ENCODE measurements at places on chromosomes 7 and 10.
A peak's percentile ranks its signal among the peaks of the same experiment; 100 is the strongest.

- no peak for DNase-seq
Observed at GRCh38 chr10:101001659-101002035, 2.0 kb downstream of the LZTS2 start.

GRCh38 chr7:56083150-56083785 is 9.5 kb downstream of the PHKG1 start:
- no peak for DNase-seq

DNA sequence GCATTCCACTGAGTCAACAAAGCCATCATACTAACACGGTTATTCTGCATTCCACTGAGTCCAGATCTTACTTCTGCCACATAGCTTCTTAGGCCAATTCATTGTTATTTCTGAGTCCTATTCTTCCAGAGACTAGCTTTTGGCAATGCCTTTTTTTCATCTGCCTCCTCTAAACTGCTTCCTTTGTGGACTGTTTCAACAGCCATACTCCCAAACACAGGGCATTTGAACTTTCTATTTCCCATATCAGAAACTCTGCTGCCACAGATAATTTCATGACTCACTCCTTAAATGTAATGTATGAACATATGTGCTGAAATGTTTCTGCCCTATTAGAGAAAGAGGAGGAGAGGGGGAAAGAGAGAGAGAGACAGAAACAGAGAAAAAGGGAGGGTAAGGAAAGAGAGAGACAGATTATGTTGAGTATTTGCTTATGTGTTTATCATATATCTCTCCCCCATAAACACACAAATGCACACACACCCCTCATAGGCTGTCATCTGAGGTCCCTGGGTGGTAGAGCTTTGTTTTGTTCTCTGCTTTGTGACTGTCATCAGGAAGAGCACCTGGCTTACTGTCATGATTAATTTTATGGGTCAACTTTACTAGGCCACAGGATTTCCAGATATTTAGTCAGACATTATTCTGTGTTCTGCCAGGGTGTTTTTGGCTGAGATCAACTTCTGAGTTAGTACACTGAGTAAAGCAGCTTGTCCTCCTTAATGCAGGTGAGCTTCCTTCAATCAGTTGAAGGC is 308.0 kb upstream of the KCND2 start:
- DNase-seq = no peak

DNA sequence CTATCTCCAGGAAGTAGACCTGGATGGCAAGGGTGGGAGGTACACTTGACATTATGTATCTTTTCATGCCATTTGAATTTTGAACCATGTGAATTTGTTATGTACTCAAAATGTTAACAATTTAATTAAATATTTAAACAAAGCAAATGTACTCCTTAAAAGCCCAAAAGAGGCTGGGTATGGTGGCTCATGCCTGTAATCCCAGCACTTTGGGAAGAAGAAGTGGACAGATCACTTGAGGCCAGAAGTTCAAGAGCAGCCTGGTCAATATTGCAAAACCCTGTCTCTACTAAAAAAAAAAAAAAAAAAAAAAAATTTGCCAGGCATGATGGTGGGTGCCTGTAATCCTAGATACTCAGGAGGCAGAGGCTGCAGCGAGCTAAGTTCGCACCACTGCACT is 136.9 kb upstream of the ASAH2 start:
- no peak for DNase-seq

DNA sequence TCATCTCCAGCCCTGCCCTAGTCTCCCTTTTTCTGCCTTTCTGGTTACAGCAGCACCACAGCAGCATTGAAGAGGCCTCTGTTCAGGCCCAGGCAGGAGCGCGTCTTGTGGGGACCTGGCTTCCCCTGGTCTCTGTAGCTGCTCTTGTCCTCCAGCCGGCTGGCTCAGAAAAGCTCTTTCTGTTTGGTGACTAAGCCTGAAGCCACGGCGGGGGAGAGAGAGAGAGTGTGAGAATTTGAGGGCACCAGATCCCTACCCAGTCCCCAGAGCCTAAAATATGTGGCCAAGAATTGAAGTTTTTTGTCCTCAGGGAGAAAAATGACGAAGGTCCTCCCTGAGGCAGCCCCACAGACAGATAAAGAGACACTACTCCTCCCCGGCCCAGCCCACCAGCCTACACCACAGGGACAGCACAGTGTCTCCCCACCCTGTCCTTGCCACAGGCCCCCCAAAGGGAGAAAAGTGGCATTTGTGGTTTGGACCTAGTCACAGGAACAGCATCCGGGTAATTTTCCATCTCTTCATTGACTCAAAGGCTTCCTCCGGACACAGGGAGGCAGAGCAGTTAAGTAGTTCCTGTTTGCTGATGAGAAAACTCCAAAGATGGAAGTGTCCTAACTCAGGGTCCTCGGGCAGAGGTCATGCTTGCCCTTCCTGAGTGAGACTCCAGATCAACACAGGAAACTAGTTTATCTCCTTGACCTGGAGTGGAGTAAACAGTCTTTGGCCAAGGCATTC is 13.3 kb upstream of the FAM180A start:
- no peak for DNase-seq

GRCh38 chr7:117110480-117111315 is 157.4 kb downstream of the ST7 start:
- DNase-seq = peak; percentile 28

DNA sequence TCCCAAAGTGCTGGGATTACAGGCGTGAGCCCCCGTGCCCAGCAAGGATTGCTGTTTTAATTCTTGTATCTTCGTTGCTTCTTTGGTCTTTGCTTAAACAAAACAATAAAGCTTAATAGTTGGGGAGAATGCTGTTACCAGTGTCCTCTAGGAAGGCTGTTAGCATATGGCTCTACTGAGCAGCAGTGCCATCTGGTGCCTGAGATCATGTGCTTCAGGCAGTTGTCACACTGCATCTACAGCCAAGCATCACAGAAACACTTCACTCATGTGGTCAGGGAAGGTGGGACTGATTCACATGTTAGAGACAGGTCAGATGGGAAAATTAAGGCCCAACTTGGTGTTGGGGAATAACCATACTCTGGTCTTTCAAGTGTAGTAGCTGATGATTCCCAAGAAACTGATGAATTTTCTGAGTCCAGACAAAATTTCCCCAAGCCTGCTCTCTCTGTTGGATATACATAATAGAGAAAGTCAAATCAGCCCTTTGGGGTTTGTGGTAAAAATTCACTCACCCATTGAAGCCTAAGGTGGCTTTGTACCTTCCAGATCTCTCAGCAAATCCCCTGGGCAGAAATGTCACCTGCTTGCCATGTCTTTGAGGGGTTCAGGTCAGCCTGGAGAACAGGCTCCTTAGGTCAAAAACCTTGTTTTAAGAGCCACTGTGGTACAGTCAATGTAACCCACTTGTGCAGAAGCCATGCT is 28.4 kb downstream of the UBE2D4 start:
- DNase-seq = peak; percentile 29

- DNase-seq = no peak
Observed at GRCh38 chr10:28020080-28020860, 21.4 kb upstream of the ODAD2 start.

DNA sequence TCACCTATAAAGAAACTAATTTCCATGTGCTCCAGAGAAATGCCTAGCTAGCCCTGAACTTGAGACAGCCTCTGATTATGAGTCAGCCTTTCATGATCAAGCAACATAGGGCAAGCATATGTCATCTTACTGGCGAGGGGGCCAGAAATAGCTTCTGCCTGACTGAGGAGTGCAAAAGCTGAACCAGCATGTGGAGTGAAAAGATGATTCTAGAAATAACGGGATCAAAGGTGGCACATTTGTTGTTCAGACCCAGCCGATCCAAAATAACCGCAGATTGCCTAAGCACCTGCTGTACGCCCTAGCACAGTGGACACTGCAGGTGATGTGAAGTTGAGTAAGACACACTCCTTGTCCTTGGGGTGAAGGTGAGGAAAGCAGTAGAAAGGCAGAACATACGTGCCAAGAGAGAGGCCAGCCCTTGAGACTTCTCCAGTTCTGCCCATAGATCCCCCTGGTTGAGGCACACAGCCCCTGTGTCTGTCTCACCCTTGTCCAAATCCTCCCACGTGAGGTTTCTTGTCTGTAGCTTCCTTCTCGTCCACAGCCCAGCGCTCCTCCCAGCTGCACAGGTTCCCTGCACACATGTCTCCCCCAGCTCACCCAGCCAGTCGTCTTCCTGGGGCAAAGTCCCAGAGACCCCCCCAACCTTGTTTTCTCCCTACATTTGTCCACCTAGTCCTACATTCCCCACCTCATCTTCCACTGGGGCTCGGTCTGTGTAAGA is 2.8 kb upstream of the BCL7B start:
- no peak for DNase-seq

GRCh38 chr10:29514306-29514705 is 120.5 kb downstream of the SVIL start:
- no peak for DNase-seq

DNA sequence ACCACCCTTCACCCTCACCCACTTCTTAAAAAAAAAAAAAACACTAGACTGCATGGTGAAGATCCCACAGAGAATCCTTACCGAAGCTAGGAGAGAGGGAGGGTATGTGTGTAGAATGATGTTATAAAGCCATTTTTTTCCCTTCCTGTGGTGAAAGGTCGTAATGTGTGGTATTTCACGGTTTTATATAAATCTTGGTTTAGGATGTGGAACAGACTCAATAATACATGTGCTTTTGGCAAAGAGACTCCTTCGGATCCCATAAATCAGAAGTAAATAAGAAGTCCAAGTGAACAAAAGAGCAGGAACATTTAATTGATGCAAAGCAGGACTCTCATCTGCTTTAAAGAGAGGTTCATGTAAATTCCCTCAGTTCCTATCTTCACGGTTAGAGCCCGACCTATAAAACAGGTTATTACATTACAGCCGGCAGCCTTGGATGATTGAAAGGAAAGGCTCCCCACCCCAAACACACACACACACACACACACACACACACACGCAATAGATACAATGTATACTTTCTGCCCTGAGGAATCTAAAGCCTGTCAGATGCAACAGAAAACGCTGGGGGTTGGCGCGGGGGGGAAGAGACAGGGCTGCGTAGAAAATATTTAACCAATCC is 8.8 kb downstream of the DLX5 start:
- no peak for DNase-seq

DNA sequence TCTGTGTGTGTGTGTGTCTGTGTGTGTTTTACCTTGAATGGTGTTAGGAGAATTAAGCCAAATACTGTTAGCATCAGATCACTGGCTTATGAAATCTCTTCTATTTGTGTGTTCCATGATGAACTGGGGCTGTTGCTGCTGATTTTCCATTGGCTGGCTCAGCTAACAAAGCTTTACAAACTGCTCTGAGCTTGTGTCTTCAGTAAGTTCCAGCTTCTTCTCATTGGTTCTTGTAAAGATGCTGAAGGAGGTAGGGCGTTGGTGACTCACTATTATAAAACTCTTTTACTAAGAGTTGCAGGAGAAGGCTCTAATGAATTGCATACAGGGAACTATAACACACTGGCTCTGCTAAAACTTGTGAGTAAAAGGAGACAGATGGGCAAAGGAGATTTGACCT is 136.4 kb upstream of the PRKCQ start:
- DNase-seq = no peak

DNA sequence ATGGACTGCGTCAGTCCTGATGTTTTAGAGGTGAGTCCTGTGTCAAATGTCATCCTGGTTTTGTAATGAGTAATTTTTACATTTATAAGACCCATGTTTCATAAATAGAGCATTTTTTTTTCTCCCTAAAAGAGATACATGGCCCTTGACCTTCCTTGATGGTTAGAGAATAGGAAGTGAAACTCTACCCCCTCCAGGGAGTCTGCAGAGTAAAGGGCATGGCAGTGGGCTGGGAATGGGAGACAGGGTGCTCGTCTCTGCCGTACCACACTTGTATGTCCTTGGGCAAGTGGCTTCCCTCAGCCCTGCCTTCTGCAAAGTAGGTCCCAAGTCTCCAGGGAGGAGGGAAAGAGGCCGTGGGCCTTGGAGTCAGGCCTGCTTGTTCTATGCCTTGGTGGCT is 63.9 kb downstream of the WDFY4 start:
- DNase-seq = no peak

DNA sequence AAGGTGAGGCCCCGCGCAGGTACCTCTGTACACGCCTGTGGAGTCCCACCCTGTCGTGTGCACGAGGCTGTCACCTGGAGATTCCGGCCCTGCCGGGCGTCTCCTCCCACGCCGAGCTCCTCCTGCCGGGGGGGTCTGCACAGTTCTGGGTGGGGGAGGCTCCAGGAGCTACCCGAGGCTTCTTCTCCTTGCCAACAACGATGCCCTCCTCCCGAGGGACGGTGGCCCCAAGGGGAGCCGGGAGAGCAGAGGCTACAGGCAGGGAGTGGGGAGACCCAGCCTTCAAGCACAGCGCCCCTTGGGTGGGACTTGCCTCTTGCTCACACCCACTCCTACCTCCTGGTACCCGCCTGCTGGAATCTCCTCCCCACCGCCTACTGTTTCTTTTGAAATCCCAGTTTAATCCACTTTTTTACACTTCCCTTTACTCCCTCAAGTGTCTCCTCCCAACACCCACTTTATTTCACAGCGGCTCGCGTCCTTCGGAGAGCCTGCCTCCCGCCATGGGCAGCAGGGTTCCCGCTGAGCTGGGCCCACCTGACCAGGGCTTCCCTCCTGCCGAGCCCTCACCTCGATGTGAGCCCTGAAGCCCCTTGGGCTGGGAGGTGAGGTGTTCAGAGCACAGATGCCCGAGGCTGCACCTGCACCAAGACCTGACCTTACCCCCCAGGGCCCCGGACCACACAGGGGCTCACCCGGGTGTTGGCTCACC is 338.1 kb downstream of the DNAJB6 start:
- DNase-seq = no peak

GRCh38 chr10:132443983-132444876 is 47.2 kb downstream of the PWWP2B start:
- DNase-seq = peak; percentile 71

DNA sequence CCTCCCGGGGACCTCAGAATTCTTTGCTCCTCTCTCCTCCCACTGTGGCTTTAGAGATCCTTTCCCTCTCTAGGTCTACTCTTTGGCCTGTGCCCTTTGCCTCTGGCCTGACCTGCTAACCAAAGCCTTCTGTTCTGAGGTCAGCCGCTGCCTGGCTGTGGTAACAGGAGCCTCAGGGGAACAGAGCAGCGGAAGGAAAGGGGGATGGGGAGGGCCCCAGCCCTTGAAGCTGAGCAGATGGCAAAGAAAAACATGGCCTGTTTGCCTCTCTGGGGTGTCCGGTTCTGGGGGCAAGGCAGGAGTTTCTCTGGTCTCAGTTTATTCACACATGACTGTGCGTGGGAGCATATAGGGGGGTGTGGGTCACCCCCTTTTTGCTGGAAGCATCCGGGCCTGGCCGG is 28.2 kb downstream of the COL26A1 start:
- DNase-seq = peak; percentile 77

- DNase-seq = no peak
Observed at GRCh38 chr10:50992972-50993766, 81.1 kb upstream of the PRKG1 start.

GRCh38 chr10:79195091-79195923 is 126.5 kb downstream of the ZMIZ1 start:
- DNase-seq = peak; percentile 48

GRCh38 chr10:112421731-112422130 is 25.0 kb downstream of the ZDHHC6 start:
- DNase-seq = no peak
